Activated CD4-positive, alpha-beta T cell treated with anti-CD3 and anti-CD28 coated beads for 48 hours (primary cell): ENCODE measurements at places on chromosomes 13 and 19.

- no peak for DNase-seq
These were observed 5.5 kb upstream of the ENOX1 start for GRCh38 chr13:43792076-43792881.

DNA sequence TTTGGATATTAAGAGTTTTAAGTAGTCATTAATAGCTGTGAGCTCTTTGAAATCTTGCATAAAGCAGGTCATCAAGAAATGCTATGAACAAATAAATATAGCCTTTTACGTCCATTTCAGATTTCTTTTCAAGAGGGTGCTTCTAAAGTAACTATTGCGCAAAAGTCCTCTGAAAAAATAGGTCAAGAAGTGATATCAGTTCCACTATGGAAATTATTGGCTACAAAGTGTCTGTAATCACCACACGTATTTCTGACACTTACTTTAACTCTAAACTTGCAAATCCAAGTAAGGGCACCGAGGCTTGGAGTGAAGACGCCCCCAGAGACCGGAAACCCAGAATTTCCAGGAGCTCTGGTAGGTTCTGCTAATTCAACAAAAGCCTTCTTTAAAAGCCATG, 44.9 kb upstream of the STARD13 start:
- DNase-seq: no peak

DNA sequence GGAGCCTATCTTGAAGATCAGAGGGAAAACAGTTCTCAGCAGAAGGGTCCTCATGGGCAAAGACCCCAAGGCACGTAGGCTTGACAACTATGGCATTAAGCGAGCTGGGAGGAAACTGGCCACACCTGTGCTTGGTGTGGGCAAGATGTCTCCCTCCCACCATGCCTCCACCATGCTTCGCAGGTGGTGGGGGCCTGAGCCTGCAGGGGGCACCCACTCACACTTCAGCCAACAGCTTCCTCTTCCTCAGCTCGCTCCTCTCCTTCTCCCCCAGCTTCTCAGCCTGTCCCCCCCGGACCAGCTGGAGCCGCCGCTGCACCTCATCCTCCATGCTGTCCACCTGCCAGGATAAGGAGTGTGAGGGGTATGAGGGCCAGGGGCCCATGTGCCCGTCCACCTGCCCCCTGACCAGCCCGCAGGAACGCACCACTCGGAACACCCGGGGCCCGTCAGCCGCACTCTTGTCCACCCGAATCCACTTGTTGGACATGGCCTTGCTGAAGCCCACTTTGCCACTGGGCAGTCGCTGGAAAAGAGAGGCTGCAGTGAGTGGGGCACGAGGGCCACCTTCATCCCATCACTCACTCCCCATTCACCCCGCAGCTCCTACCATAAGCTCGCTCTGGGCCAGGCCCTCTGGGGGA, 3.4 kb downstream of the FARSA start:
- DNase-seq: peak; percentile 2

GRCh38 chr19:48418317-48419064, 25.0 kb downstream of the GRIN2D start:
- DNase-seq: peak; percentile 47

GRCh38 chr19:52099497-52100138, 4.1 kb upstream of the ZNF841 start:
- DNase-seq: no peak

GRCh38 chr13:113547238-113547971, 37.1 kb upstream of the TFDP1 start:
- DNase-seq: no peak

- no peak for DNase-seq
These were observed 1.5 kb downstream of the EGLN2 start for GRCh38 chr19:40800339-40800996.

GRCh38 chr13:61486496-61486895, 70.8 kb upstream of the PCDH20 start:
- DNase-seq: no peak

GRCh38 chr13:110984381-110984780, 69.5 kb upstream of the ANKRD10 start:
- DNase-seq: no peak
